ENCODE measurements at places on chromosomes 3 and 15.

- DNase-seq = no peak
Measured at GRCh38 chr3:39137991-39138803, 15.2 kb downstream of the CSRNP1 start.

DNA sequence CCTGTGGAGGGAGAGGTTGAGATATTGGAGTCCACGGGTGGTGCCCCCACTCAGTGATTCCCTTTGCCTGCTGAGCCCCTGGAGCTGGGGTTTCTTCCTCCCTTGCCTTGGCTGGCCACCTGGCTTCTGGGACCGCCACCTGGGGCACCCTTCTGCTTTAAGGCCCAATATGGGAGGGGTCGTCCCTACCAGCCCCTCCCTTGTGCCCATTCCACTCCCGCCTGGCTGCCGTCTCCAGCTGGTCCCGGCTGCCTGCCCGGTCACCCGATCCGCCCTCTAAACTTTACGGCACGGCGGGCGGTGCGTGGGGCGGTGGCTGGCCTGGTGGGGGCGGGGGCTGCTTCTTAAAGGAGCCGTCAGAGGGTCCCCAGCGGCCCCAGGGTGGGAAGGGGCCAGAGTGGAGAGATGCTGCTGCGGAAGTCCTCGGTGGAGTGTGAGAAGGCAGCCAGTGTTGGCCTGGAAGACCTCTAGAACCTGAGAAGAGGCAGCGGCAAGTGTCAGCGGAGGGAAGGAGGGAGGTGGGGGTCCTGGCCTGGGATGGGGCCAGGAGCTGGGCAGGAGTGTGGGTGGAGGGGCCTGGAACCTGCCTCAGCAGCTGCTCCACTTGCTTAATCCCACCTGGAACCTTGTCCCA lies 1.6 kb upstream of the SEMA3B start:
- DNase-seq = no peak

- DNase-seq = no peak
Measured at GRCh38 chr15:42576776-42577175, 1.4 kb downstream of the STARD9 start.

DNA sequence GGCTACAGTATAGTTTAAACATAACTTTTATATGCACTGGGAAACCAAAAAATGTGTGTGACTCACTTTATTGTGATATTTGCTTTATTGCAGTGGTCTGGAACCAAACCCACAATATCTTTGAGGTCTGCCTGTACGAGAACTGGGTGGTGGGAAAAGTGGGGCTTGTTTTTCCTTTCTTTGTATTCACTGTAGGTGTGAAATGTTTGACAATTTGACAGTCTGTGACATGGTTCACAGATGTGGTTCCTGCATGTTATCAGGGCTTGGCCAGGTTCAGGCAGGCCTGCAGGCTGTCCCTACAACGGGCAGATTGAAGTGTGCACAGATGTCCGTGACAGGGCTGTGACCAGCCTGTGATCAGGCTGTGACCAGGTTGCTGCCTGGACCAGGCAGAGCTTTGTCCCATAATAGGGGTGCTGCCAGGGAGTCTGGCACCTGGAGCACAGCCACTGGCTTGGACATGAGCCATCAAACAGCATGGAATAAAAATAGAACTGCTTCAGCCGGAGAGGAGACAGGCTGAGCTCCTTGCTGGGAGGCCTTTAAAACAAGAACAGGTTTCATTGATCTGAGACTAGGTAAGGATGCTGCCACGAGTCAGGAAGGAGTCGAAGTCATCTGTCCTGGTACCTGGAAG lies 61.0 kb downstream of the KLF13 start:
- no peak for DNase-seq

DNA sequence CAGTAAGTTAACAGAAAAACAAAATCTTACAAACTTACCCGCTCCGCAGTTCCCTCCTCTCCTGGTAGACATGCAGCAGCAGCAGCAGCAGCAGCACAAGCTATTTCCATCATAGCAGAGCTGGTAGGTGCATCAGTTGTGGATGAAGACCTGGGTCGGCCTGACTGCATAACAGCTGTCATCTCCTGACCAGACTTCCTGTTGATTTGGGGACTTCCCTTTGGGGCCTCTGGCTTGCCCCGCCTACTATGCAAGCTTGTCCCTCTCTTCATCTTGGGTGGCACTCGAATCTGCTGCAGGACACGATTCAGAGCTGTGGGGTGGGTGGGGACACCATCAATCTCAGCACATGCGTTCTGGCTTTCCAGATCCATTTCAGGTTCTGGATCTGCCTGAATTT lies 65.7 kb downstream of the TMCC1 start:
- peak; percentile 67 for DNase-seq

- DNase-seq = no peak
Measured at GRCh38 chr3:177484206-177484605, 286.9 kb upstream of the TBL1XR1 start.

GRCh38 chr15:78682693-78683410 lies 41.8 kb upstream of the CHRNB4 start:
- no peak for DNase-seq

DNA sequence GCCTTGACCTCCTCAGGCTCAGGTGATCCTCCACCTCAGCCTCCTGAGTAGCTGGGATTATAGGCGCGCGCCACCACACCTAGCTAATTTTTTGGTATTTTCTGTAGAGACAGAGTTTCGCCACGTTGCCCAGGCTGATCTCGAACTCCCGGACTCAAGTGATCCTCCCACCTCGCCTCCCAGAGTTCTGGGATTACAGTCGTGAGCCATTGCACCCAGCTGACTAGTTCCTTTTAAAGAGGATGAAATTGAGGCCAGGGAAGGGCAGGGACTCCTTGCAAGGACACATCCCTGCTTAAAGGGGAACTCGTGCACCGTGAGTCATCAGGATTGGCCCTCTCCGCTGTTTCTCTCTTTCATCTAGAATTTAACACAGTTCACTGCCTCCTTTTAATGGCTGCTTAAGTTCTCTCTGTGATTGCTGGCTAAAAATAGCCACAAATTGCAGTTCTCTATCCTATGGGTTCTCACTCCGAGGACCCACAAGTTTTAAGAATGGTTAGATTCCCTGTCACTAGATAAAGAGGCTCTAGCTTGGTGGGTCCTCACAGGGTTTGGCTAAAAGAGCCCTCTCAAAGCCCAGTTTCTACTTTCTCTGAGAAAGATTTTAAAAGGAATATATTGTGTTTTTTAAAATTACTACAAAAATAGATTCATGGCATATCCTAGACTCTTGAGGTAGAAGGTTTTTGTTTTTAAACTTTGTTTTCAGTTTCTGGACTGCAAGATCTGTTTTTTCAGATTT lies 1.4 kb downstream of the CRTAP start:
- peak; percentile 91 for DNase-seq

- no peak for DNase-seq
Measured at GRCh38 chr3:89682556-89682955, 575.1 kb downstream of the EPHA3 start.

DNA sequence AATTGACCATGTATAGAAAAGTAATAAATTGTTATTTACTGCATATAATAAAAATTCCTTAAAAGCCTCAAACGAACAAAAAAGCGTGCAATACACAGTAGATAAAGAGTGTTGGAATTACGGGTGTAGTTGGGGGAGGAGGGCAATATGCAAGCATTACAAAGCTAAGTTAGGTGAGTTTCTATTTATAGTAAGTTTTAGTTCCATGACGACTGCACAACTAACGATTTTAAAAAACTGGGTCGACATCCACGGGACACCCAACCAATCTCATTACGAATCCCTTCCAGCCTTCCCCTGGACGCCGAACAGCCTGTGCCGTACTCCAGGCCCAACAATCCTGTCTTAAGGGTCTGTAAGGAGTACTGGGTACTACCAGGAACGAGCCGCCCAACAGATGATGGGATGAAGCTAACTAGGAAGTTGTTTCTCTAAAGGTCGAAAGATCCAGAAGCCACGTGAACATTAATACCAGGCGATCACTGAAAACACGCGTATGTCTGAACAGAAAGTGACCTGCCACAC lies 677 bp downstream of the POLQ start:
- peak; percentile 6 for DNase-seq

GRCh38 chr3:13598926-13599886 lies 50.3 kb downstream of the FBLN2 start:
- peak; percentile 46 for DNase-seq

GRCh38 chr15:40263024-40263754 lies 19.7 kb downstream of the ANKRD63 start:
- no peak for DNase-seq

GRCh38 chr3:10417847-10418246 lies 87.5 kb downstream of the ATP2B2 start:
- DNase-seq = peak; percentile 41

DNA sequence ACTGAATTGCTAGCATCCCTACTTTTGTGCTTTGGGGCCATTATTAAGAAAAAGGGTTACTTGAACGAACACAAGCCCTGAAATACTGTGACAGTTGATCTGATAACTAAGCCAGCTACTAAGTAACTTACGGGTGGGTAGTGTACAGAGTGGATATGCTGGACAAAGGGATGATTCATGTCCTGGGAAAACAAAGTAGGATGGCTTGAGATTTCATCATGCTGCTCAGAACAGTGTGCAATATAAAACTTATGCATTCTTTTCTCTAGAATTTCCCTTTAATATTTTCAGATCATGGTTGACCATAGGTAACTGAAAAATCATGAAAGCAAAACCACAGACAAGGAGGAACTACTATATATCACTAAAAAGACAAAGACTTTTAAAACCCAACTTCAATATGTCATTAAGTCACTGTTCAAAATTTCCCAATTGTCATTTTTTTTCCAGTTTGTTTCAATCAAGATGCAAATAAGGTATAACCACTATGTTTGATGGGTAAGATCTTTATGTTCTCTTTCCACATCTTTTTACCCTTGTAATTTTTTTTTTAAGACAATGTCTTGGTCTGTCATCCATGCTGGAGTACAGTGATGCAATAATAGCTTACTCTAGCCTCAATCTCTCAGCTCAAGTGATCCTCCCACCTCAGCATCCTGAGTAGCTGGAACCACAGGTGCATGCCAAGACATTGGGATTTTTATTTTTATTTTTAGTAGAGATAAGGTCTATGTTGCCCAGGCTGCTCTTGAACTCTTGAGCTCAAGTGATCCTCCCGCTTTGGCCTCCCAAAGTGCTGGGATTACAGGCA lies 67.7 kb downstream of the IFT80 start:
- DNase-seq = no peak

DNA sequence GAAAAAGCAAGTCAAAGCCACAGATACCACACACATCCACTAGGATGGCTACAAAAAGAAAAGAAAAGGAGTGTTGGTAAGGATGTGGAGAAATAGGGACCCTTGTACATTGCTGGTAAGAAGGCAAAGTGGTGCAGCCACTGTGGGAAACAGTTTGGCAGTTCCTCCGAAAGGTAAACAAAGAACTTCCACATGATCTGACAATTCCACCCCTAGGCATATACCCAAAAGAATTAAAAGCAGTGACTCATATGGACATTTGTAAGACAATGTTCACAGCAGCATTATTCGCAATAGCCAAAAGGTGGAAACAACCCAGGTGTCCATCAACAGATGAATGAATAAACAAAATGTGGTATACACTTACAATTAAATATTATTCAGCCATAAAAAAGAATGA lies 22.2 kb upstream of the GMPPB start:
- no peak for DNase-seq

DNA sequence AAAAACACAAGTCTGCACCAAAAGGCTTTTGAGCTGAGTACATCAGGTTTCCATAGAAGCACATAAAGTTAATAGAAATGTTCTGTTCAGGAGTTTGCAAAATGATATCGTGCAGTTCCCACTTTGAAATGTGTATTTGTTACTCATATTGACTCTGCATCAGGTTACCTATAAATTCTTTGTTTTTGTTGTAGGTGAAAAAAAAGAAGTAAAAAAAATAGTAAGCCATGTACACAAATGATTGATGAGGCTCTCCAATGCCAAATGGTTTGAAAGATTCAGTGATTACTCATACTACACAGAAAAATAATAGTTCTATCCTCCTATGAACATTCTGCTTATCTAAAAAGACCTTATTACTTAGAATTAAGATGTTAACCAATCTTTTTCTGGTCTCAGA lies 287.3 kb upstream of the MME start:
- DNase-seq = no peak

- DNase-seq = no peak
Measured at GRCh38 chr15:39625856-39626255, 45.0 kb downstream of the THBS1 start.

GRCh38 chr15:36791844-36792571 lies 212.6 kb downstream of the CDIN1 start:
- DNase-seq = no peak

- no peak for DNase-seq
Measured at GRCh38 chr15:62165793-62166375, 799 bp upstream of the C2CD4B start.

DNA sequence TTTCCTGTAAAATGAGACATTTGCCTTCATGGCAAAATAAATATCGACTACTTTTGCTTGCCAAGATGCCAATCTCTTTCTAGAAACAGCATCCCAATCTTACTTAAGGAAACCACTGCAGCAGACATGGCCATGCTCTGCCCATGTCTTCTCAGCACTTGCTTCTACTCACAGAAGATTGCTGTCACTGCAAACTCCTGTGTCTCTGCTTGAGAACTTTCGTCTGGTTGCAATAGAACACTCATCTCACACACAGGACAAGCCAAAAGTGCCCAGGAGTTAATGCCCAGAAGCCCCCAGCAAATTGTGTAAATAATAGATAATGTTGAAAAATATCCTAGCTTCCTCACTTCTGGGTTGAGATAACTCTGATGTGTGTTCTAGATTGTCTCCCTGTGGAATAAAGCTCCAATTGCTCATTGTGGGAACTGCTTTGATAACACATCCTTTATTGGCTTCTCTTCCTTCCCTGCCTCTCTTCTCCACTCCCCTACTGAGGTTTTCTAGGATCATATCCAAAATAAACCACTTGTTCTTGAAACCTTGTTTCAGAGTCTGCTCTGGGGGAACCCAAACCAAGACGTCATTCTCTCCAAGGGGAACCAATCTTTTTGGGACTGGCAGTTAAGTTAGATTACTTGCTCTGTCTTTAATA lies 156.3 kb upstream of the STRIT1 start:
- DNase-seq = no peak

- no peak for DNase-seq
Measured at GRCh38 chr3:194946091-194946490, 260.4 kb downstream of the FAM43A start.

DNA sequence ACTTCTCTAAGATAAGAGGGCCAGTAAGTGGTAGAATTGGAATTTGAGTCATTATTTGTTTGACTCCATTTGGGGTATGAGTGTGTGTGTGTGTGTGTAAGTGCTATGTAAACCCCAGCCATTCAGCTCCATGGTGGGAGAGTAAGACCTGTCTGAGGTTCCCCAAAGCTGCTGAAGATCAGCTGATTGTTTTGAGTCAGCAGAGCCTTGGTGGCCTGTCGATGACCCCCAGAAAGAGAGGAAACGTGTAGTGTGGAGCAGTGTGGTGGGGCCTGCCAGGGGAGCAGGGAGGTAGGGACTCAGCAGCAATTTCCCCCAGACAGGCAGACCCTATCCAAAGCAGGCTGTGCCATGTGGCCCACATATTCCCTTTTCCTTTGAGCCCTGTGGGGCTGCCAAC lies 5.3 kb downstream of the DVL3 start:
- DNase-seq = peak; percentile 53

DNA sequence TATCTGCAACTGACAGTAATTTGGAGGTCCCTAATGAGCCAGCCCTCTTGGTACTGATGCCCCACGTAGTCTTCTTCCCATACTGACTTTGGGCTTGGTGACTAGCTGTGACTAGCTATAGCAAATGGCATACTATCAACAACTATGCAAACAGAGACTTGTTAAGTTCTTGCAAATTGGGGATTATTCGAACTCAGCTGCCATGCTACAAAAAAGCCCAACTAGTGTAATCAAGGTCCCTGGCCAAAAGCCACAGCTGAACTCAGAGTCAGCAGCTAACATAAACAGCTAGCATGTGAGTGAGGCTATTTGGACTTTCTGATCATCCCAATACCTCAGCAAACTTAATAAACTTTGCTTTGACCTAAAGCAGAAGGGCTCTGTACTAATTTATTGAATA lies 121.2 kb upstream of the PLXND1 start:
- DNase-seq = no peak
